ENCODE measurements at places on chromosomes 3 and 15. TPM values are rescaled to one million over a fixed set of nuclear protein-coding genes. Genes with fewer than 3 reads are reported as not detected.
A peak's percentile ranks its signal among the peaks of the same experiment; 100 is the strongest.

GOLGA8G gene
- total RNA-seq: not detected

PTH1R gene
- not detected for total RNA-seq

GRCh38 chr15:64153480-64154367, 2.2 kb downstream of the SNX22 start:
- H3K4me3 ChIP-seq: peak overlapping the region; percentile 54
- peaks cover 11% of the 10 kb centered on the region for H3K27me3 ChIP-seq
- H3K4me1 ChIP-seq: peaks cover 35% of the 10 kb centered on the region
- DNase-seq: peak; percentile 95
- H3K36me3 ChIP-seq: peaks cover 25% of the 10 kb centered on the region

DNA sequence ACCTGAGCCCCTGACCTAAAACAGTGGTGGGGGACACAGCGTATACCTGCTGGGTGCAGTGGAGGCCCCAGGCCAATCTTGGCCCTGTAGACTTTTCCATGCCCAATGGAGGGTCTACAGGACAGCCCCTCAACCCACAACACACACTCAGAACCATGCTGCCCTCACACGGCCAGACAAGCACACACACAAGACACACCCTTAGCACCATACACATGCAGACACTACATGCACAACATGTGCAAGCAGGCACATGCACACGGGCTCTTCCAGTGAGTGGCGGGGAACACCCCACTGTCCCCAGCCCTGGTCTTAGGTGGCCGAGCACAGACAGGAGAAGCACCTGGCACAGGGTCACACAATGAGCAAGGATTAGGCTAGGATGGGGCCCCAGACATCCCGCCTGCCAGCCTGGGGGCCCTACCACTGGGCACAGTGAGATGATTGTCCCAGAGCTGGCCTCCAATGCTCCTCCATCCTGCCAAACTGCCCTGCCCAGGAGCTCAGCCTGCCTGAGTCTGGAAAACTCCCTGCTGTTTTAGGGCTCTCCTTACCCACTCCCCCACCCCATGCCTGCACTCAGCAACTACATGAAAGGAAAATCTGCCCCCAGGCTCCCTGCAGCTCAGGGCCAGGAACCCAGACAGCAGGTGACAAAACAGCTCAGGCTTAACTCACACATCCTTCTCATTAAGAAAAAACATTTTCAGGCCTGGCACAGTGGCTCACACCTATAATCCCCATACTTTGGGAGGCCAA, 15.8 kb downstream of the IQSEC1 start:
- H3K36me3 ChIP-seq: no peaks in the 10 kb centered on the region
- H3K27me3 ChIP-seq: no peaks in the 10 kb centered on the region
- H3K27ac ChIP-seq: no peak overlapping the region
- no peaks in the 10 kb centered on the region for H3K4me1 ChIP-seq
- H3K4me3 ChIP-seq: no peak overlapping the region
